Subcutaneous adipose tissue (tissue), 4 donors: ENCODE measurements at places on chromosomes 1 and 21. TPM values are rescaled to one million over a fixed set of nuclear protein-coding genes. Genes with fewer than 3 reads are reported as not detected.

SPATA1 gene
- not detected for total RNA-seq

C1orf87 gene
- total RNA-seq: not detected

GPR37L1 gene
- not detected for total RNA-seq

PROK1 gene
- not detected for total RNA-seq

BRDT gene
- not detected for total RNA-seq

PPIE gene
- total RNA-seq: 31.7 TPM

SMIM1 gene
- not detected for total RNA-seq

PTGS2 gene
- total RNA-seq: 1.1 TPM

TEKT2 gene
- not detected for total RNA-seq

RAB3B gene
- total RNA-seq: not detected

KNCN gene
- total RNA-seq: not detected

FAM3B gene
- total RNA-seq: not detected

CRNN gene
- not detected for total RNA-seq

FHAD1 gene
- not detected for total RNA-seq

LRP8 gene
- 9.8 TPM for total RNA-seq

AGT gene
- 0.33 TPM for total RNA-seq

ACOT11 gene
- 6.6 TPM for total RNA-seq

RGSL1 gene
- not detected for total RNA-seq

LCE2C gene
- total RNA-seq: not detected

TCEA3 gene
- 7.7 TPM for total RNA-seq

TSPEAR gene
- not detected for total RNA-seq

CFHR4 gene
- total RNA-seq: not detected

LAMB3 gene
- 21.7 TPM for total RNA-seq

PPP1R12B gene
- 127 TPM for total RNA-seq

BECN2 gene
- total RNA-seq: not detected

ABCD3 gene
- 21.1 TPM for total RNA-seq

KRTAP13-2 gene
- total RNA-seq: not detected

TGFB2 gene
- total RNA-seq: 3.1 TPM

CELA2A gene
- total RNA-seq: not detected

TESK2 gene
- 10.7 TPM for total RNA-seq

FBXO2 gene
- not detected for total RNA-seq

KANK4 gene
- 9.4 TPM for total RNA-seq

F13B gene
- not detected for total RNA-seq

LCE1A gene
- total RNA-seq: not detected

KCNQ4 gene
- total RNA-seq: 1.1 TPM

VHLL gene
- not detected for total RNA-seq

ADCY10 gene
- 0.57 TPM for total RNA-seq

OR2T35 gene
- total RNA-seq: not detected

SLC45A3 gene
- 1.3 TPM for total RNA-seq

SPRR1B gene
- total RNA-seq: not detected

ROR1 gene
- total RNA-seq: 10.2 TPM

OR2L3 gene
- not detected for total RNA-seq

ANKRD35 gene
- 2.4 TPM for total RNA-seq

KCNA10 gene
- not detected for total RNA-seq

CALML6 gene
- not detected for total RNA-seq

PTGFR gene
- 8.6 TPM for total RNA-seq

STYXL2 gene
- total RNA-seq: 0.16 TPM

ZBTB8A gene
- total RNA-seq: 7.9 TPM

C1orf185 gene
- total RNA-seq: not detected

GJB3 gene
- total RNA-seq: not detected

ATP1A4 gene
- total RNA-seq: not detected

WNT4 gene
- total RNA-seq: not detected

AMY1B gene
- total RNA-seq: not detected

CIART gene
- total RNA-seq: 4.1 TPM

MR1 gene
- 16.1 TPM for total RNA-seq

KRTAP21-2 gene
- not detected for total RNA-seq

IL10 gene
- total RNA-seq: 18.5 TPM
